ENCODE measurements at places on chromosomes 13 and 19.
A peak's percentile ranks its signal among the peaks of the same experiment; 100 is the strongest.

DNA sequence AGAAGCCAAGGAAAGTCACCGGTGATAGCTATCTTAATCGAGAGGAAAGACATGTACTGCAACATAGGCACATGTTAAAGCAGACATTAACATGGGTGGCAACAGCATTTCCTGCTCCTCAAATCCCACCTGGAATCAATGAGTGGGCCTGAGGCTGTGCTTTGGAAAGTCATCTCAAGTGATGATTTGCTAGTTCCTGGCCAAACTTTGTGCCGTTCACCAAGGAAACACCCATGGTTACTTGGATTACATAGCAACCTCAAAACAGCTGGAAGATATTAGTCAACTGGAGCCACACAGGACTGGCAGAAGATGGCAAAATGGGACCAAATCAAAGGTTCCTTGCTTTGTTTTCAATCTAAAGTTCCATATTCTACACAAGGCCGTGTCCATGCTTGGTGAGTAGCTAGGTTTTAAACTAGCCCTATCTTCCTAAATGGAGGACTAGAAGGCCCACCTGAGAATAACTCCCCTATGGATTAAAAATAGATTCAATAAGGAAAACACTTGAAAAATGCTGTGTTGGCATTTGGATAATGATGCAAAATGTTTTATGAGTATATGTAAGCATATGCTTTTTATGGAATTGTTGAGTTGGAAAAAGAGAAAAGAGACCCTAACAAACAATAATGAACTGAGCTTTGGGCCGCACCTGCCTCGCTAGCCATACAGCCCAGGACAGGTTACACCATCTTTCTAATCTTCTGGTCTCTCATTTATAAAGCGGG lies 144.5 kb downstream of the RGCC start:
- DNase-seq: no peak

DNA sequence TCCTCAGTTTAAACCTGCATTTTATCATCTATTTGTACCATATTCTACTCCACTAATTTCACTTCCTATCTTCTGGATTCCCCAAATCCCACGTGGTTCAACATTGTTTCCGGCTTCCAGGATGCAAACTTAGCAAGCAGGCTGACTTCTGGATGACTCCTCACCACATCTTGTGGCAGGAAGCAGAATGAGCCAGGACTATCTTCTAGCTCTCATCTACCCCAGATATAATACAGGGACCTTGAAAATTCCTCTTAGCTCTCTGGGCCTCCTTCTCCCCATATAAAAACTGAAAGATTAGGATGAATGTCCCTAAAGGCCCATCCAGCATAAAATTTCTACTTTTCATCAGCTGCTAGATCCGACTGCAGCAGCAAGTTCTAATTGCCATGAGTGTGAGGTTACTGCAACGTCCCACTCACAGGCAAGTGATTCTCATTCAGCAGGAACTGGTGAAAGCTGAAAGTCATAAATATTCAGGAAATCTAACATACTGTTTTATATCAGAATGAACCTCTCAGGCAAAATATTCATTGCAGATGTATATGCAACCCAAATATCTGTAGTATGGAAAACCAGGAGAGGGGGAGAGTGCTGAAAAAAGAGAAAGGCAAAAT lies 93.4 kb downstream of the KCTD12 start:
- DNase-seq: peak; percentile 27

DNA sequence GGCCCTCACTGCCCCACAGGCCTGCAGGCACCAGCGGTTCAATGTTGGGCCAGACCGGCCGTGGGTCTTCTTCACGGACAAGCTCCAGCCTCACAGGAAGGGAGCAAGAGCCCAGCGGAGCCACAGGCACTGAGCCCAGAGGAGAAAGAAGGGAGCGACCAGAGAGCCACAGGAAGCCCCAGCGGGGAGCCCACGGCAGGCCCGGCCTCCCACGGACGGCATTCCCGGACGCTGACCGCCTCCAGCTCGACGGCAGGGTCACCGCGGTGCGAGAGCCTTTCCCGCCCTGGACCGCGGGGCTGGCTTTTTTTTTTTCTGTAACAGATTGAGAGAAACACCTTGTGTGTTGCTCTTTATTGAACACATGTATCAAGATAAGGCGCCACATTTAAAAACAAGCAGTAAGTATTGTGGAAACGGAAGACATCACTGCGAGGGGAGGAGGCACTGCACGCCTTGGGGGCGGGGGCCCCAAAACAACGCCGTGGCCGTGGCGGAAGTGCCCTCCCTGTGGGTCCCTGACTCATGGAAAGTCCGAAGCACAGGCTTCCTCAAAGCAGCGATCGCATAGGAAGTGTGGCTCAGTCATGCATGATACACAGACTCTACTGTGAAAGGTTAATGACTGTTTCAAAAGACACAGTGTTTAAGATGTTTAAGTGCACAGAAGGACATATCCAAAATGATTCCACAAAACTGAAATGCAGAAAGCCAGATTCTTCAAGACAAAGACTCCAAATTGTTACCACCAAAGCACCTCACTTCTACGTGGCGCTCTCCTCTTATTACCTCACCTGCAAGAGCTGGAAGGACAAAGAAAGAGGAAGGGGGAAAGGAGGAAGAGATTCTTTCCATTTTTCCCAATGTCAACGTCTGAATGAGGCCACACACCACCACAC lies 3.5 kb downstream of the RASA3 start:
- DNase-seq: peak; percentile 74

DNA sequence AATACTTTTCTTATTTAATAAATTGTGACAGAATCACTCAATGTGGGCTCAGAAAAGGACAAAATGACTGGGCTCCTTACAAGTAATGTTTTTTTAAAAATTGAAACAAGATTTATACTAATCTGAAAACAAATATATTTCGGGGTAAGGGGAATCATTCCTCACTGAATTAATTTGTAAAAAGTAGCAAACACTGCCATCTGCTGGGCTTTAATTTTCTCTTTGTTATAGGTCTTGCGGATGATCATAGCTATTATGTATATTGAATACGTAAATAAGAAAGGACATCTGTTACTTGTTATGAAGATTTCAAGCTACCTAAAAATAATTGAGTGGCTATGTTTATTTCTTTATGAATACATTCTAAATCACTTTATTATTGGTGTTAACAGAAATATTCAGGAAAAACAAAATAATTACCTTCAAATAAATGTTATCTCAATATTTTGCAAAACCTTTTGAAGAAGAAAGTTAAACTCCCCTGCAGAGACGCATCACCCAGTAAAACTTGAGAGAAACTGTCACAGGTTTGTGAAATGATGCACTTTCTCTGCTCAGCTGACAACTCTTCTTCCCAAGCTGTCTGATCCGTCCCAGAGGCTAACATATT lies 17.8 kb upstream of the ENOX1 start:
- DNase-seq: peak; percentile 12

- no peak for DNase-seq
Observed at GRCh38 chr19:17153996-17154395, 61.2 kb upstream of the USE1 start.

- DNase-seq: no peak
Observed at GRCh38 chr13:31124204-31124603, 37.5 kb downstream of the HSPH1 start.

- DNase-seq: no peak
Observed at GRCh38 chr19:1745589-1746031, 7.7 kb upstream of the ONECUT3 start.

DNA sequence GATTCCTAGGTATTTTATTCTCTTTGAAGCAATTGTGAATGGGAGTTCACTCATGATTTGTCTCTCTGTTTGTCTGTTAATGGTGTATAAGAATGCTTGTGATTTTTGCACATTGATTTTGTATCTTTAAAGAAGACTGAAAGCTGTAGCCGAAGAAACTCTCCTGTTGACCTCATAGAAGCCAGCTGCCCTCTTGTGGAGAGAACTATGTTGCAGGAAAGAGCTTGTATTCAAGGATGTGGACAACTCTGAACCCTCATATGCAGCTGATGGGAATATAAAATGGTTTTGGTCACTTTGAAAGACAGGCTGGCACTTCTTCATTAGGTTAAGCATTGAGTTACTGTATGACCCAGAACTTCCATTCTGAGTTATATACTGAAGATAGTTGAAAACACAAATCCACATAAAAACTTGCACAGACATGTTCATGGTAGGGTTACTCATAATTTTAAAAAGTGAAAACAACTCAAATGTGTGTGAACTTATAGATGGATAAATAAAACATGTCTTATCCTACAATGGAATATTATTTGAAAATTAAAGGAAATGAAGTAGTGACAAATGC lies 65.8 kb upstream of the SLITRK6 start:
- DNase-seq: no peak

DNA sequence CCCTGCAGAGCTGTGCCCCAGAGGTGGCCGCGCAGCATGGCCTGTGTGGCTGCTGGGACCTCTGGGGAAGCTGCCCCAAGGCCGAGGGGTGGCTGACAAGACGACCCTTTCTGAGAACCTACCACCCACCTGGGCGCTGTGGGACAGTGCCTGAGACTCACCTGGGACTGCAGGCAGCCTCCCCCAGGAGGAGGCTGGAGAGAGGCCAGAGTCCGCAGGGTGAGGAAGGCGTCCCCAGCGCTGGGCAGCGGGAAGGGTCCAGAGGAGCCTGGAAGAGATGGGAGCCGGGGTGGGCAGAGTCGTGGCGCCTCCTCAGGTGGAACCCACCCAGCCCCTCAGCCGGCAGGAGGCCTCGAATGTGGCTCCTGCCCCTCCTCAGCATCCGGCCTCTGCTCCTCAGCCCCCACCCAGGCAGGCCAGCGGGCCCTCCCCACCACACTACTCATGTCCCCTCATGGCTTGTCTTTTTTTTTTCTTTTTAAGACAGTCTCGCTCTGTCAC lies 25.3 kb downstream of the CILP2 start:
- DNase-seq: no peak

- no peak for DNase-seq
Observed at GRCh38 chr13:106034201-106034600, 501.3 kb downstream of the EFNB2 start.

GRCh38 chr13:87003265-87003664 lies 667.9 kb upstream of the SLITRK5 start:
- no peak for DNase-seq

- no peak for DNase-seq
Observed at GRCh38 chr13:33860526-33860925, 42.6 kb downstream of the RFC3 start.

DNA sequence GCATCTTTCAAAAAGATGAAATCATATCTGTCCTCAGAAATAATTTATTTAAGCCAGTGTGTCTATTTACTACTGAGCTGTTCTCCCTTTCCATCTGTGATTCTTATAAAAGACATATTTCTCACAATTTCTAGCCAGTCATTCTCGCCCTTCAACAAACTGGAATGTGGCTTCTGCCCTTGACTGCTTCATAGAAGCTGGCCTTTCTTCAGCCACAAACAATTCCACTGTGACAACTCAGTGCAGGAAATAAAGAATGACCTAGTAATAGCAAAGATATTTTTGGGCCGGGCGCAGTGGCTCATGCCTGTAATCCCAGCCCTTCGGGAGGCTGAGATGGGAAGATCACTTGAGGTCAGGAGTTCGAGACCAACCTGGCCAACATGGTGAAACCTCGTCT lies 655.5 kb downstream of the PCDH9 start:
- DNase-seq: no peak

DNA sequence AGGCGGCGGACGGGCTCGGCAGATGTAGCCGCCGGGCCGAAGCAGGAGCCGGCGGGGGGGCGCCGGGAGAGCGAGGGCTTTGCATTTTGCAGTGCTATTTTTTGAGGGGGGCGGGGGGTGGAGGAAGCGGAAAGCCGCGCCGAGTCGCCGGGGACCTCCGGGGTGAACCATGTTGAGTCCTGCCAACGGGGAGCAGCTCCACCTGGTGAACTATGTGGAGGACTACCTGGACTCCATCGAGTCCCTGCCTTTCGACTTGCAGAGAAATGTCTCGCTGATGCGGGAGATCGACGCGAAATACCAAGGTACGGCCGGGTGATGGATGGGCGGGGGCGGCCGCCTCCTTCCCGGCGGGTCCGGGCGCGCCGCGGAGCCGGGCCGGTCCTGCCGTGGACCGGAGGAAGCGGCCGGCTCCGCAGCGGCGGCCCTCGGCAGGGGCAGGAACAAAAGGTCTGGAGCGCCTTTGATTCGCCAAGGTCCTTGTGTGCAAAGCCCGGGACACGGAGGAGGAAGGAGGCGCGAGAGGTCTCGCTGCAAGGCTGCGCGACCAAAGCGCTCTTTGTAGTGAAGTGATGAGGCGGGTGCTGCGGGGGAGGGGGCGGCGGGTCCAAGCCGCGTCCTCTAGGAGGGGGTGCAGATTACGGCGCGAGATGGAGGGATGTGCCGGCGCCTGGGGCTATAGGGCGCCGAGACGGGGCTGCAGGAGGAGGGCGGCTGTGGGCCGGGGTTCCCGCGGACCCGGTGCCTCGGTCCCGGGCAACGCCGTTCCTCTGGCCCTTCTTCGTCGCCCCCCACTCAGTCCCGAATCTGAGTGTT lies 689 bp downstream of the ING1 start:
- DNase-seq: no peak

DNA sequence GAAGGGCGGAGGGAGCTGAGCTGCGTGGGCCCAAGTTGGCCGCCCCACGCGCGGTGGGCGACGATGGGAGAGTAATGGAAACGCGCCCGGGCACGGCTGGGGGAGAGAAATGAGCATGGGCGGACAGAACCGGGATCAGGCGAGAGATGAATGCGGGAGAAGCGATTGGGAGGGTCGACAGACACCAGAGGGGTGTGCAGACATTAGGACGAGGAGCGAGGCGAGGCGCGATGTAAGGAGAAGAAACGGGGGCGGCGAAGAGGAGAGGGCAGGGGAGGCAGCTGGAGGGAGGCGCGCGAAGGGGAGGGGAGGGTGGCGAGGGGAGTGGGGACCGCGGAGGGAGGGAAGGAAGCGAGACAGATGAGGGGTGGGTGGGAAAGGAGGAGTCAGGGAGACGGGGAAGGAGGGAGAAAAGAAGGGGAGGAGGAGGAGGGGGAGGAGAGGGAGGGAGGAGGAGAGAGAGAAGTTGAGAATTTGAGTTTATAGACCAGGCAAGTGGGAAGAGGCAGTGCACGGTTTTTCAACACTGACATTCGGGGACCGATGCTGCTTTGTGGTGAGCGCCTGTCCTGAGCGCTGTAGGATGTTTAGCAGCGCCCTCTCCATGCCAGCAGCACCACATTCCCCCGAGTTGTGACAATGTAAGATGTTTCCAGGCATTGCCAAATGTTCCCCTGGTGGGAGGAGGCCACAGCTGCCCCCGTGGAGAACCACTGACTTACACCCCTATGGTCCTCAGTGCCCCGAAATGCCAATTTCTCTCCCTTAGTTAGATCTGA lies at the start of gene SHISA7:
SHISA7 (minus strand) TSS at position 256 of the 779 bp plus-strand sequence. CDS start 437 bp downstream, outside the sequence.
- no peak for DNase-seq

GRCh38 chr13:67106502-67107057 lies 123.6 kb downstream of the PCDH9 start:
- DNase-seq: no peak

- DNase-seq: no peak
Observed at GRCh38 chr13:25179011-25179410, 6.9 kb upstream of the AMER2 start.

- DNase-seq: no peak
Observed at GRCh38 chr19:23774106-23774505, 15.4 kb upstream of the ZNF681 start.

- no peak for DNase-seq
Observed at GRCh38 chr13:29386246-29386645, 209.2 kb downstream of the SLC7A1 start.

DNA sequence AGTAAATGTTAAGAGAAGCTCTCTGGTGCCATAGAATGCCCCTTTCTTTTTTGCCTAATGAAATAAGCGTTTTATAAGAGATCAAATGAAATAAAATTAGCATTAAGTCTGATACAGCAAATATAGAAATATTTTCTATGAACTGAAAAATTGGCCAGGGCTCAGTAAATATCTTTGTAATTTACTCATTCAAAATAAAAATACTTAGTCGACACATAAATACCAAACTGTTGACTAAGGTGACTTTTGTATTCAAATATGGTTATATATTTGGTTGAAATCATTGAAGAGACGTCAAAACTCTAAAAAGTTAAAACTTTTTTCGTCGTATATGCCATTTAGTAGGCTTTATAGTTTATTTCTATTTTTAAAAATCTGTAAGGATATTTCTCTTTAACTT lies 25.6 kb downstream of the IPO5 start:
- DNase-seq: no peak
